Renal cortex interstitium (tissue), 15 donors: ENCODE measurements at places on chromosomes 1 and 21. TPM values are rescaled to one million over a fixed set of nuclear protein-coding genes. Genes with fewer than 3 reads are reported as not detected.
A peak's percentile ranks its signal among the peaks of the same experiment; 100 is the strongest.

DNA sequence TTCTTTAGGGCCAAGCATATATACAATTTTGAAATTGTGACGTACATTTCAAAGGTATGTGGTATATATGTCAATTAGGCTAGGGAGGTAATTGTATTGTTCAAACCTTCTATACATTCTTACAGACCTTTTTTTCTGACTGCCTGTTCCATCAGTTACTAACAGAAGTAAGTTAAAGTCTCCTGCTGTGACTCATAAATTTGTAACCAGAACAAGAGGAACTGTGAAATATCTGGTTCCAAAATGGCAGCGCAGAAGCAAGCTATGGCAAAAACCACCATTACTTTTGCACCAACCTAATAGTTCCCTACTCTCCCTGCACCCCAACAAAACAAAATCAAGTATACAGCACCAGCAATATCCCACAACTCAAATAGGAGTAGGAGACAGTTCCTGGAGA is 93.6 kb downstream of the ENAH start:
- no peak for DNase-seq

GRCh38 chr1:171258943-171259342 is 10.6 kb downstream of the FMO1 start:
- DNase-seq: no peak

DNA sequence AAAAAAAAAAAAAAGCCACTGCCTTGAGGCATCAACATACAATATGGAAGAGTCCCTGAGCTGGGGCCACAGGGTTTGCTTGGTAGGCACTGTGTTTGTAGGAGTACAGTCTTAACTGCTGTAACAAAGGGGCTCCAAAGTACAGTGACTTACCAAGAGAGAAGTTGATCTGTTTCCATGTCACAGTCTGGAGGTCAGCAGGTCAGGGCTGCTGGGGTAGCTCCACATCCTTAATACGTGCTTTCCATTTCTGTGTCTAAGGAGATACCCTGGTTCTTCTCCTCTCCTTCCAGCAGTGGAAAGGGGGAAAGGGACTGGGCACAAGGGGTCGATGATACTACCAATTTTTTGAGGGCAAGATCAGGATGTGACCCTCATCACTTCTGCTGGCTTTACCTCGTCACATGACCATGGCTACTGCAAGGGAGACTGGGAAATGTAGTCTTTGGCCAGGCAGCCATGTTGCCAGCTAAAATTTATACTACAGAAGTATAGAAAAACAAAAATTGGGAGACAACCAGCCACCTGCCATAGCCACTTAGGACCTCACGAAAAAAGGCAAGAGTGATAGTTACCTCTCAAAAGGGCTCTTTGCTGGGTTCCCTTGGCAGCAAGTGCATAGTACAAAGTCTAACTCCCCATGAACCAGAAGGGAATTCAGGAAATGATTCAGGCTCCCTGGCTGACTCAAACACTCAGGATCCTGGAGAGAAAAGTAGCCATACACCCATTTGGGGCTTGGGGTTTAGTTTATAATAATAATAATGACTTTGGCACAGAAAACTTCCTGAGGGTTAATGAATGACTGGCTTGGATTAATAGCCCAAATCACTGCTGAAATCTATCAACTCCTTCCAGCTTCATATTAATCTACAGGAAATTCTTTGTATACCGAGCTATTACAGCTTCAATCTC is 52.7 kb upstream of the ATP5PO start:
- DNase-seq: no peak

DNA sequence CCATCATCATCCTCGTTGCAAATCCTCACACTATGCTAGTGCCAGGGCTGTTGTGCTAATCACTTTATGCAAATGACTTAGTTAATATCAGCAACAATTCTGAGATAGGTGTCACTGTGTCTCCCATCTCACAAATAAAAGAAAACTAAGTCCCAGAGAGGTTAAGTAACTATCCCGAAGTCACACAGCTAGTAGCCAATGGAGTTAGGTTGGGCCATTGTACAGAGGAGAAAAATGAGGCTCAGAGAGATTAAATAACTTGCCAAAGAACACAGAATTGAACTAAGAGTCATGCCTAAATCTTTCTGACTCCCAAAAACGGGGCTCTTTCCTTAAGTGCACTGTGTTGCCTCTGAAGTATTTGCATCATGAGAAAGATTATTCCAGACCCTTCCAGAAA is 146.4 kb downstream of the MIS18A start:
- DNase-seq: no peak

DNA sequence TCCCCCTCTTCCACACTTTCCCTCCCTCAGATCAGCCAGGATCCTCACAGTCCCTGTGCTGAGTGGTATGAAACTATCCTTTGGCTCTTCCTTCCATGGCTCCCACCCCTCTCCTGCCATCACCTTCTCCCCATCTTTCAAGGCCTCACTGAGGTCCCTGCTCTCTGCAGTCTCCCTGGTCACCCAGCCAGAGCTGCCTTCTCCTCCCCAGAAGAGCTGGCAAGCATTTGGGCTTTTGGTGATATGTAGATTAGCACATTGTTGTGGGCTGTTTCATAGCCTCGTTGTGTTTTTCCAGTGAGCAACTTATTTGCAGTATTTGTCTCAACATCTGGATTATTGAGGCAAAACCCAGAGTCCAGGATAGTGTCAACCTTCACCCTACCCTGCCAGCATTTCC is 2.2 kb downstream of the CSF1 start:
- DNase-seq: no peak

GRCh38 chr1:208180421-208180820 is 63.8 kb downstream of the PLXNA2 start:
- DNase-seq: no peak

DNA sequence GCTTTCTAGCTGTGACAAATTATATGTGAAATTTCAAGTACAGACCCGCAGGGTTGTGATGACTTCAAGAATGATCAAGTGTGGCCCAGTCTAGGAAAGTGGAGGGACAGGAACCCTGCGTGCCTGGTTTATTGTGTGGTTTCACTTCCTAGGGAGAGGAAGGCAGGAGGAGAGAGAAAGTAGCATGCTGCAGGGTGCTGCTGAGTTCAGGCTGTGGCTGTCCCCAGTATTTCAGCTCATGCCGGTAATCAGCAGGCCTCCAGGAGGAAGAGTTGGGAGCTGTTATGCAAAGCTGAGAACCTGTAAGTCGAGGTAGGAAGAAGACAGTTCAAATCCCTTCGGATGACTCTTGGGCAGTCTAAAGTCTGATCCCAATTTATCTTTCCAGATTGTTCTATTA is 140.4 kb downstream of the ROR1 start:
- DNase-seq: no peak

- DNase-seq: no peak
Observed at GRCh38 chr1:157404063-157404501, 148.2 kb downstream of the FCRL5 start.

DNA sequence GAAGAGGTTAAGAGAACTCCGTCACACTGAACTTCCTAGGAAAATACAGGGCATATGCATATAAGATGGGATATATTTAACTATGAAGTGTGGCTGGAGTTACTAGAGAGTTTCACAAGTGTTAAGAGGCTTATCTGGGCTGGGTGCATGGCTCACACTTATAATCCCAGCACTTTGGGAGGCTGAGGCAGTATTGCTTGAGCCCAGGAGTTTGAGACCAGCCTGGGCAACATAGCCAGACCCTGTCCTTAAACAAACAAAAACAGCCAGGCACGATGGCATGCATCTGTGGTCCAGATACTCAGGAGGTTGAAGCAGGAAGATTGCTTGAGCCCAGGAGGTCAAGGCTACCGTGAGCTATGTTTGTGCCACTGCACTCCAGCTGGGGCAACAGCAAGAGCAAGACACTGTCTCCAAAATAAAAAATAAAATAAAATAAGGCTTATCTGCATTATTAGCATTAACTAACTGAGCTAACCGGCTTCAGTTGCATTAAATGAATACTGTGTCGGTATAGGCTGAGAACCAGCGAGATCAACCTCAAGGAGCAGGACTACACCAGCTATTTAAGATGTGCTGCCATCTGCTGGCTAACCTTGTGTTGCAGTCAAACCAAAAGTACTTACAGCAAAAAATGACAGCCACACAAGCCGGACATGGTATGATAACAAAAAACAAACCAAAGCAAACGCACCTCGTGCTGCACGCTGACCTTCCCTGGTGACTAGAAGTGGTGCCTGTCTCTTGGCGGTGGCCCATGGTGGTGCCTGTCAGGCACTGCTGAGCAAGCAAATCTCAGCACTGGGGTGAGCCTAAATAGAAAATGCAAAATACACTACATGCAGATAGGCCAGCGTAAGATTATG is 19.7 kb upstream of the RBBP5 start:
- peak; percentile 62 for DNase-seq

- no peak for DNase-seq
Observed at GRCh38 chr1:150912623-150913022, 13.5 kb upstream of the SETDB1 start.

DNA sequence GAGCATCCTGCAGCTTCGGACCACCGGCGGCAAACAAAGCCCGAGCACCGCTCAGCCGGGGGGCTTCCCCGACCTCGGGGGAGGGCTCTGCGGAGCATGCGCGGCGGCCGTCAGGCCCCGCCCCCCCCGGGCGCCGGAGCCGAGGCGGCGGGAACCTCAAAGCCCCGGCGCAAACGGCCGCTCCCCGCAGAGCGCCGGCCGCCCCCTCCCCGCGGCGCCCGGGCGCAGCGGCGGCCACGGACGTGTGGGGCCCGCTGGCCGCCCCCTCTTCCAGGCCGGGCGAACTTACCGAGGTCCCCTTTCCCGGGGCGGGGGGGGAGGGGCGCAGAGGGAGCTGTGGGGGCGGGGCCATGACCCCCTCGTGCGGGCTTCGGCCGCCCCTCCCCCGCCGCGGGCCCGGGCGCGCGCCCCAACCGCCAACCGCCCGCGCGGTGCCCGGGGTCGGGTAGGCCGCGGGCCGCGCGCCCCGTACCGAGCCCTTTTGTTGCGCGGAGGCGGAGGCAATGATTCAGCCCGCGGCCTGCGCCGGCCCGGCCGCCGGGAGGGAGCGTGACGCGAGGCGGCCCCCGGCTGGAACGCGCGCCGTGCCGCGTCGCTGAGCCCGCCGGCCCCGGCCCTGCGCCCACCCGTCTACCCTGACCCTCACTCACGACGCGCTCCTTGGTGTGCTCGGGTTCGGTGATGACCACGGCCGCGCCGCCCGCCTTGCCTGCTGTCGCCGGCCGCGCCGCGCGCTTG is 1.7 kb downstream of the RCC2 start:
- DNase-seq: peak; percentile 24

GRCh38 chr1:45769261-45769932 is 18.9 kb upstream of the IPP start:
- no peak for DNase-seq

DNA sequence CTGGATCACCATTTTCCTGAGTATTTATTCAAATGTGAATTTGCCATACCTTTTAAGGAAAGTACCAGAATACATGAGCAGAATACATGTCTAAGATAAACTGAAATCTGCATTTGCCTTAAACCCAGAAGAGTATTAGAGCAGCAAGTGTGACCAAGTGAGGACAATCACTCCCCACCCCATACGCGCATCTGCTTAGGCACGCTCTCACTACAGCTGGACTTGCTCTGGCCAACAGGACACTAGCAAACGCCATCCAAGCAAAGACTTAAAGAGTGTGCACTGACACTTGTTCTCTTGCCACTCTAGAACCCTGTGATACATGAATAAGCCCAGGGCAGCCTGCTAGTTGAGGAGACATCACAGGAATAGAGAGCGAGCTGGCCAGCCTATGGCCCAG is 25.6 kb downstream of the NUP133 start:
- no peak for DNase-seq

GRCh38 chr1:31407029-31407626 is 5.9 kb upstream of the SERINC2 start:
- no peak for DNase-seq

- peak; percentile 41 for DNase-seq
Observed at GRCh38 chr1:76268341-76268740, 193.8 kb downstream of the ST6GALNAC3 start.

GRCh38 chr1:221509575-221510355 is 232.1 kb downstream of the DUSP10 start:
- DNase-seq: no peak

GRCh38 chr21:40678681-40679284 is 168.2 kb downstream of the DSCAM start:
- no peak for DNase-seq

- DNase-seq: no peak
Observed at GRCh38 chr1:87403061-87403820, 74.6 kb downstream of the LMO4 start.

The LDLRAD1 gene
- 0.07 TPM for polyA plus RNA-seq

The CITED4 gene
- 2.7 TPM for polyA plus RNA-seq

The SPTA1 gene
- 1.1 TPM for polyA plus RNA-seq

The RYR2 gene
- polyA plus RNA-seq: 1.3 TPM

The ROR1 gene
- polyA plus RNA-seq: 32.8 TPM

The DAP3 gene
- 114 TPM for polyA plus RNA-seq

The INSRR gene
- 1.6 TPM for polyA plus RNA-seq

The GADD45A gene
- 145 TPM for polyA plus RNA-seq

The TIE1 gene
- polyA plus RNA-seq: 55.4 TPM

The PLEKHA6 gene
- polyA plus RNA-seq: 48.0 TPM
